Muscle of back (tissue), 13 donors: ENCODE measurements at places on chromosomes 2 and 18. TPM values are rescaled to one million over a fixed set of nuclear protein-coding genes. Genes with fewer than 3 reads are reported as not detected.

Gene AMER3
- polyA plus RNA-seq = not detected

Gene KCNJ3
- polyA plus RNA-seq = 0.67 TPM

Gene ABCB11
- not detected for polyA plus RNA-seq

Gene CDK5R2
- polyA plus RNA-seq = not detected

Gene PKDCC
- 130 TPM for polyA plus RNA-seq

Gene LANCL1
- 59.4 TPM for polyA plus RNA-seq

Gene VWC2L
- not detected for polyA plus RNA-seq

Gene PPP3R1
- polyA plus RNA-seq = 58.0 TPM

Gene ABHD1
- polyA plus RNA-seq = 0.71 TPM

GRCh38 chr18:73746101-73746500 is 401.5 kb downstream of the FBXO15 start:
- DNase-seq = no peak

GRCh38 chr2:226187616-226188015 is 612.0 kb downstream of the IRS1 start:
- peak; percentile 53 for DNase-seq

DNA sequence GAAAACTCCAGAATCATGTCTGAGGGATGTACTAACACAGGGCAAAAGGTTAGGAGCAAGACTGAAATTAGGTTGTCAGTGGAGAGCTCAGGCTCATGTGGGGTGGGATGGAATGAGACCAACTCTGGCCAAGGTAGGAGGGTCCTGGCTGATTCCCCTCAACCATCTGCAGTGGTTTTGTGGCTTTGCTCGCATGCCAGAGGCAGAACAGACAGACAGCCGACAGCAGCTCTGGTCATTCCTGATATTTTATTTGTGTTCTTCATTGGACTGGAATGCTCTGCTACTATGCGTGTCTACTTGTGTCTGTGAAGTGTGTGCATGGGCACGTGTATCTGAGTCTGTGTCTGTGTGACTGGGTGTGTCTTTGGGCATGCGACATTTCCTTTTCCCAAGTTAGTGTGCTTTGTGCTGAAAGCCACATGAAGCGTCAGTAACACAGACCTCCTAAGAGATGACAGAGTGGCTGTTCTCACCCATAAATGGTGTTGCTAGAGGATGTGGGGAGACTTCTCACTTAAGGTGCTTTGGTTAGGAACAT is 239.5 kb downstream of the CNTNAP5 start:
- no peak for DNase-seq

DNA sequence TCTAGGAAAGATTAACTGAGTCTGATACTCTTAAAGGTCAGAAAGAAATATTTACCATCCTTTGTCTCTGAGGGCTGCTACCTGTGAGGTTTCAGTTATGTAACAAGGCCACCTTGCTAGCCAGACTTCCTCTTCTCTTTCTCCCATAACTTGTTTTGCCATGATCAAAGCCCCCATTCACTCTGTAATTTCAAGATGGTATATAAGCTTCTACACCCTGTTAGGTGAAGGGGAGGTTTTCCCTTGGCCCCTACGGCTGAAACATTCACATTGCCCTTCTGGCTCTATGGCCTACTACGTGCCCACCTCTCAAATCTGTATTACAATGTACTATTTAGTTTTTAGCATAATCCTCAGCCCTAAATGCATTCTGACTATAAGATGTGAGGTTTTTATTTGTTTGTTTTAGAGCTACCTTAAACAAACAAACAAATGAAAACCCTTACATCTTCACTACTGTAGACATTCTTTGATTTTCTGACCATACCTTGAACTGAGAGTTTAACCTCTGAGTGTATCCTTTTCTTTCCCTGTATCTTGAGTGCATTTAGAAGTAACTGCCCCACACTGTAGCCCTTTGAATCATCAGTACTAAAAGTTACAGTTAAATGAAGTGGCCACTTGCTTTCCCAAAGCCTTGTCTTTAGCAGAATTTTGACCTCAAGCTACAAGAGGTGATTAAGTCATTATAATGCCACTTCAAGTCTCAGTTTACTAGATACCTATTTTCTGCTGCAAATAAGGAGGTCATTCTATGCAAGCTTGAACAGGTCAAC is 332.2 kb downstream of the SOCS6 start:
- DNase-seq = no peak

DNA sequence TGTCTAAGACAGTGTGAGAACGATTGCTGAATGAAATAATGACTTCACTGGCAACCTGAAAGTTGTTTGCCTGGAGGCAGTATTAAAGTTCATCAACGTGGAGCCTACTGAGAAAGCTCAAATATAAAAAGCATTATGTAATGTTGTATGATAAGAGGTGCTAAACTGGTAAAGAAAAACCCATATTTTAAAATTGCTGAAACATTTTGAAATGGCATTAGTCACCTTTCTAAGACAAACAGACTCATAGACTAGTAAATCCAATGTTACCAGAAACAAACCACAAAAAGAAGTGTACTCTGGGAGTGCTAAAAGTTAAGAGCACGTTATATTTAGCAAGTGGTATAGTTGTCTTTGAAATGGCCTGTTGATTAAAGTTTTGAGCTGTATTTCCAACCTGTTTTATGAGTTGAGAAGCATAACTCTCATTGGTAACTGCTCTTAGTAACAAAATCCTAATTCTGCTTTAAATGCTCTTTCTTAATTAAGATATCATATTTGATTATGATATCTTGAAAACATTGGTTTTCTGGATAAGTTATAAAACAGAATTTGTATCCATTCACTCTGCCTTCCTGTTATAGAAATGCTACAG is 62.7 kb downstream of the CYP1B1 start:
- peak; percentile 2 for DNase-seq

DNA sequence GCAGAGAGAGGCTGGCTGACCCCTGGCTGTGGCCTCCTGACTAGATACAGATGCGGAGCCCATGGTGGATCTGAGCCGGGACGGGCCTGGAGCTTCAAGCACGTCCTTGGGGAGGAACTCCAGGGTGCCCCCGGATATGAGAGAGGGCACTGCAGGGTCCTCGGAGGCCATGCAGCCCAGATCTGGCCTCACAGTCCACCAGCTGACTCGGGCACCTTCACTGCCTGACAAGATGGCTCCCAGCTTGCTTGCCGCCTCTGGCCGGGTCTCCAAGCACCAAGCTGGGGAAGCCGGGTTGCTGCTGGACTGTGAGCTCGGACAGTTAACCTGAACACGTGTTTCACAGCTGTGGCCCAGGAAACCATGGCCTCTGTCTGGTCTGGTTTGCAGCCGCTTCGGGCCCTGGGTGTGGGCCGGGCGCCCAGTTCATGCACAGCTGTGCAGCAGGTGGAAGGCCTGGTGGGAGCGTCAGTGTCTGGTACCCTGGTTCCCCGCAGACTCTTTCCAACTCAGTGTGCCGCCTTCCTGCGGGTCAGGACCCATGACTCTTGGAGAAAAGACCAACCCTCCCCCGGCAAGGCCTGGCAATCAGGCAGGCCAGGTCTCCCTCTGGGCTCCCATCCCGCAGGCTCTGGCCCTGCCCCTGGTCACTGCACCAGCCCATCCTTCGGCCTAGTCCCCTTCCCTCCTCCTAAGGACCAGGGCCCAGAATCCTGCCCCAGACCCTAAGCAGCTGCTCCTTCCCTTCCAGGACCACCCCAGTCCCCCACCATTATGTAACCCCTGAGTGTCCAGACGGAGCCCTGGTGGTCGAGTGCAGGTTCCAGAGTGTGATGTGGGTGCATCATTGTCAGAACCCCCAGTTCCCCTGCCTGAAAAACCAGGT is 74.6 kb upstream of the OTOS start:
- DNase-seq = no peak

- DNase-seq = no peak
These were observed 65.6 kb downstream of the MRPS9 start for GRCh38 chr2:105103481-105103880.

DNA sequence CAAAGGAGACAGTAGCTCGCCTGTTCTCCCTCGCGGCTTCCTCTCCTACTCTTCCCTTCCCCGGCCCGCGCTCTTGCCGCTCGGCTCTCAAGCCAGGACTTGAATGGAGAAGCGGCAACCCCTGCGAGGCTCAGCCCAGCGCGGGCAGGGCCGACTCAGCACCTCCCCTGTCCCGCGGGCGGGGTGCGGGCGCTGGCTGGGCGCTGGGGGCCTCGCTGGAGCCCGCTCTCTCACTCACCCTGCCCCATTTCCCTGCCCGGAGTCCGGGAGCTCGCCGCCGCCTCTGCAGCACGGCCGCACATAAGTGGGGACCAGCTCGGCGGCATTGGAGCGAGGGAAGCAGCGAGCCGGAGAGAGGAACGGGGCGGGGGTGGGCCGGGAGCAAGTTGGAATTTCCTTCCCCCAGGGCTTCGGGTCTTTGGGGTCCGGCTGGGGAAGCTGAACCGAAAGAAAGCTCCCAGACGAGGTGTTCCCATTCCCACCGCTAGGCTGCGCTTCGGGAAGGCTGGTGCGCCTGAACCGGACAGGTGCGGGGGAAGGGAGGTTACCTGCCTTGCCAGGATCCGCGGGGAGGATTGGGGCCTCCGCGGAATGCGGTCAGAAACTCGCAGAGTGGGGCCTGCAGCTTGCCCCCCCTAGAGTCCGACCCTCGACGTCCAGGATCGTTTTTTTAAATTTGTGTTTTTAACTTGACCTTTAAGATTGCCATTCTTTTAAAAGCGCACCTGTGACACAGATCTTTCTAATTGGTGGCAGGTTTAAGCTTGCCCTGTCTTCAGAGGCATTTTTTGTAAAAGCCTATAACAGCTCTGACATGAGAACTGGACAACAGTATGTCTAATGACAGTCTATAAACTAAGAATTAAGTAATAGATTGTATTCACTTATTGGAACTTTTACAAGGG is at the start of gene COBLL1:
COBLL1 (minus strand) TSS at position 105 of the 905 bp plus-strand sequence. CDS start 627 bp downstream, outside the sequence.
- peak; percentile 91 for DNase-seq
